ENCODE measurements at places on chromosomes 7 and 10.

DNA sequence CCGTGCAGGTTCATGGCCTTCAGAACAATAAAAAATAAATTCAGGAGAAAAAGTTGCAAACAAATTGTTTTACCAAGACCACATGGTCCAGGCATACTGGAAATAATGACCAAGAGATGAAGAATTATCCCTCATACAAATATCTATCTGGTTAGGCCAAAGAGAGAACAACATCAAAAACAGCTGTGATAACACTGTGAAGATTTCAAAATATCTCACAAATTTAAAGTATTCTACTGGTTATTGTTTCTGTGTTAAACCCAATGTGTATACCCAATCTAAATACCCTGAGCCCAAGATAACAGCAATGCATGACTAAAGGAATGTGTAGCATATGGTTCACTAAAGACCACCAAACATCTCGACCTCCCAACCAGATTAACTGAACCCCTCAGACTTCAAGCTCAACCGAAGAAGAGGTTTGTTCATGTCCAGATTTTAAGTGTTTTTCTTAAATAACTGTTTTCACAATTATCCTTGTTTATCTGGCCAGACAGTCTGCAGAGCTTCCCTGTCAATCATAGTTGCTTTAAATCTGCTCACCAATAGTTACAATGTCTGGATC lies 10.9 kb downstream of the OR9A2 start:
- no peak for DNase-seq

DNA sequence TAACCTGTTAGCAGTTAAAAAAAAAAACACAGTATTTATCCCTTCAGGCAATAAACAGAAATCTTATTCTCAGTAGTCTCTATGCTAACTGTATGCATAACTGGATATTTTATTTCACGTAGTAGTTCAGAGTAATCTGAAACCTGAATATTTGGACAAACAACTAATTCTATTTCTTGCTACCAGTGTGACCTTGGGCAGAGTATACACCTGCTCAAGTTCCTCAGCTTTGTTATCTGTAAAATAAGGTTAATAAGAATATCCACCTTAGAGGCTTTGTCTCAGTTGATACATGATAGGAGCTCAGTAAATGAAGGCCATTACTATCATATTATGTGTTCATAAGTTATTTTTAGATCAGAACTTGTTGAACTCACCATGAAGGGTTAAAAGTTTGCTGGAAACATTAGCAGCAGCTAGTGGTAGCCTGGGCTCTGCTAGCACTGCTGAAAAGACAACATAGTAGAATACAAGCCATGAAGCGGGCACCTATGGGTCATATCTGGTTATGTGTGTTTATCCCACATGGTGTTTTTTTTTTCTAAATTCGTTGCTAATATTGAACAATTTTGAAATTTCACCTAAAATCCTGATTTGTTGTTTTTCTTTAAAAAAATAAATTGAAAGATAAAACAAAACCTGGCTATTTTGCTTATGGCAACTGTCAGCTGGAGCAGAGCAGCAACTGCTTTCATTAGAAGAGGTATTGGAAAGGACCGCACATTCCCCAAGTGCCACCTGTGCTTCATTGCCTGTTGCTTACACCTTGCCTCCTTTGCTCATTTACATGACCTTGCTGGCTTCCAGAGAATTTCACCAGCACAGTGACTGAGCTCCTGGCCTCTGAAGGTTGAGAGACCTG lies 303.0 kb downstream of the PRKG1 start:
- DNase-seq: no peak

DNA sequence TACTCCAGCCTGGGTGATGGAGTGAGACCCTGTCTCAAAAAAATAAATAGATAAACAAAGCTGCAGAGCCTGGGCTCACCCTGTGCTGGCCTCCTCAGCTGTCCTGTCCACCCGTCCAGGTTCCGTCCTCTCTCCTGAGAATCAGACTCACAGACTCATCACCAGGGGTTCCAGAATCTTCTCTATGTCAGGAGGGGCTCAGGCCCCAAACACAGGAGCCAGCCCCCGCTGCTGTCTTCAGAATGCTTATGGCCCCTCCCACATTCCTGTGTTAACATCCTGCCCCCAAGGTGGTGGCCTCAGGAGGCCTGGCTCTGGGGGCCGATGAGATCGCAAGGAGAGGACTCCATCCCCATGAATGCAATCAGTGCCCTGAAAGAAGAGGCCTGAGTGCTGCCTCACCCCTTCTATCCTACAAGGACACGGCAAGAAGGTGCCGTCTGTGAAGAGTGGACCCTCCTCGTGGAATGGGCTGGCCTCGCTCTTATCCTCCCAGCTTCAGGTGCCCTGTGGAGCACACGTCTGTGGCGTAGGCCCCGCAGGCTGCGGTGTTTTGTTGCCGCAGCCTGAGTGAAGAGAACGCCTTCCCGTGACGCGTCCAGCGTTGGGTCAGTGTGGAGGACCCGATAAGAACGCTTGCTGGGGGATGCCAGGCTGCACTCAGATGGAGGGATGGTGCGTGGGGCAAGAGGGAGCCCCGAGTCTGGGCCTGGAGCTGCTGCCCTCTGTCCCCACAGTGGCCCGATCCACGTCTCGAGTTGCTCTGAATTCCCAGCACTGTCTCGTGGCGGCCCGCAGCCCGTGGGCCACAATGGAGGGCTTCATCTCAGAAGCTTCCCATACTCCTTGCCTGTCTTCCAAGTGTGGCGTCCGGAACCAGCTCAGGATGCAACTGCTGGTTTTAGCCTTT lies 77.1 kb downstream of the INPP5A start:
- no peak for DNase-seq

- no peak for DNase-seq
Observed at GRCh38 chr7:46571996-46572395, 650.9 kb upstream of the IGFBP3 start.

GRCh38 chr7:152402384-152403250 lies 33.2 kb downstream of the KMT2C start:
- no peak for DNase-seq

DNA sequence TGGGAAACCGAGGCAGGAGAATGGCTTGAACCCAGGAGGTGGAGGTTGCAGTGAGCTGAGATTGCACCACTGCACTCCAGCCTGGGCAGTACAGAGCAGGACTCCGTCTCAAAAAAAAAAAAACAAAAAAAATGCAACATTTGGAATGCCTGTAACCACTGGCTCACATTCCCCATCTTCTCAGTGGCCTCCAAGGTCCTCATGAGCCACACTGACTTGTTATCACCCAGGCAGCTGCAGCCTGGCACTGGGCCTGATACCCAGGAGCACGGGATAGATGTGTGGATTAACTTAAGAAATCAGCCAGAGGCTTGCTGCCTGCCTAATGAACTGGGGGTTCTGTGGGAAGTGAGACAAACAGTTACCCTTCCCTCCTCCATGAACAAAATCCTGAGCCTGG lies 23.0 kb downstream of the JCAD start:
- peak; percentile 32 for DNase-seq

DNA sequence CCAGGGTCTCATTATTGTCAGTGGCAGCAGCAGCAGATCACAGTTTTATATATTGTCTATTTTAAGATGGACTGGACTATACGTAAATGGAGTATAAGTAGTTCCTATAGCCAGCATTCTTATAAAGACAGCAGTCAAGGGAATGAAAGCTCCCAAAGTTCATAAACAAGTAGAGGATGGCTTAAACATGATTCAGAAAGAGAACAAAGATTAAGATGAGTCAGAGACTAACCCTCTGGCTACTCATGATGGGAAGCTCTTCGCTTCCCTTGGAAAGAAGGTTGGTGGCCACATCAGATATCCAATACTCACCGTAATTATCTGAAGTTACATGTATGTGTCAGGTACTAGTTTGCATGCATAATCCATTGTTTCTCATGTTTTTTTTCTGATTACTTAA lies 277.0 kb downstream of the INHBA start:
- peak; percentile 55 for DNase-seq

GRCh38 chr10:51117053-51117660 lies 42.9 kb downstream of the PRKG1 start:
- DNase-seq: no peak

- no peak for DNase-seq
Observed at GRCh38 chr10:113309791-113310190, 243.1 kb upstream of the HABP2 start.

GRCh38 chr7:142855756-142856564 lies 1.1 kb downstream of the EPHB6 start:
- peak; percentile 11 for DNase-seq

DNA sequence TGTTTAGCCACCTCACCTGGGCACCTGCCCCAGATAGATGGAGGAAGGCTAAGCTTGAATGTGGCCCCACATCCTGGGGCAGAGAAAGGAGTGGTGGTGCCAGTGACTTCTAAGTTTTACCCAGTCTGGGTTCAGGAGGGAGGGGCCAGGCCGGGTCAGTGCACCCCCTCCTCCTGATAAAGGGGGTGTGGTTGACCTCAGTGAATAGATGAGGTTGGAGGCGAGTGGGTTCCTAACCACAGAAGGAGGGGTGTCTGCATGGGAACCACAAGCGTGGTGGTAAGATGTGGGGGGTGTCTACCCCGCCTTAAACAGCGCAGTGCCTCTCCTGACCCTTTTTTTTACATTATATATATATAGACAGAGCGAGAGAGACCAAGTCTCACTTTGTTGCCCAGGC lies 105.3 kb upstream of the KCTD7 start:
- no peak for DNase-seq

GRCh38 chr7:55019191-55019690 lies 424 bp downstream of the EGFR start:
- peak; percentile 30 for DNase-seq

DNA sequence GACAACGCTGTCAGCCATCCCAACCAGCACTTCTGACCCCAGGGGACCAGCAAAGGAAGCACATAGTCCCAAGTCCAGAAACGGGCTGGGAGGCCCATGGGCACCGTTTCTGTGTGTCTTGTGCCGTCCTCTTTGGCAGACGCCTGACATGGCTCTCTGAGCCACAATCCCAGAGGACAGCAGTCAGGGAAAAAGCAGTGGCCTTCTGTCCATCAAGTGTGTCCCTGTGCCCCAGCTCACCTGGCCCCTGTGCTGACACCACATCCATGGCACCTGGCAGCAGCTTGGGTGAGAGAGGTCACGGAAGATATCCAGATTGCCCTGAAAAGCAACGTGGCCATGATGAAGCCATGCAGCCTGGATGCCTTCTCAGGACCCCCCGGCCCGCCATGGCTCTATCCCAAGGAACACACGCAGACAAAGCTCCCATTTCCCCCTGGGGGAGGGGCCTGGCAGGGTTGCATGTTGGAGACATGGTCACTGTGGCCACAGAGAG lies 38.1 kb upstream of the ANTXRL start:
- no peak for DNase-seq

- no peak for DNase-seq
Observed at GRCh38 chr10:13535346-13535745, 6.5 kb upstream of the BEND7 start.

All from umbilical cord (tissue), 2 donors.